AG08395 (cell line): ENCODE measurements at places on chromosomes 3 and 15.
A peak's percentile ranks its signal among the peaks of the same experiment; 100 is the strongest.

DNA sequence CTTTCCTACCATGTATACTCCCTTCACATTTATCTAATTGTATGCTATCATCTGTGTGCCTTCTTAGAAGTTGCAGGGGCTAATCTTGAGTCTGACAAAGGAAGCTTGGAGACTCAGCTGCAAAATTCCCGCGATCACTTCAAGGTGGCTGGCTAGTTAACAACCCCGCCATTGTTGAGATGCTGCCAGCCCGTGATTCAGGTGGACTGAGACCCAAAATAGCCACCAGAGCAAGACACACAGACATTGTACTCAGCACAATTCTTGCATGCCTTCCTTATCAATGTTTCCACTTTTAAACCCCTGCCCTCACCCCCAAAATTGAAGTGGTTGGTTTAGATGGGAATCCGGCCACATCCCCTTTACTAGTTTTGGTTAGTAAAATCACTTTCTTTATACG is 225.8 kb upstream of the ZNF717 start:
- DNase-seq, result no peak

- DNase-seq, result no peak
Measured at GRCh38 chr3:66439666-66440344, 61.0 kb downstream of the LRIG1 start.

- DNase-seq, result no peak
Measured at GRCh38 chr3:152183473-152183872, 85.3 kb upstream of the MBNL1 start.

DNA sequence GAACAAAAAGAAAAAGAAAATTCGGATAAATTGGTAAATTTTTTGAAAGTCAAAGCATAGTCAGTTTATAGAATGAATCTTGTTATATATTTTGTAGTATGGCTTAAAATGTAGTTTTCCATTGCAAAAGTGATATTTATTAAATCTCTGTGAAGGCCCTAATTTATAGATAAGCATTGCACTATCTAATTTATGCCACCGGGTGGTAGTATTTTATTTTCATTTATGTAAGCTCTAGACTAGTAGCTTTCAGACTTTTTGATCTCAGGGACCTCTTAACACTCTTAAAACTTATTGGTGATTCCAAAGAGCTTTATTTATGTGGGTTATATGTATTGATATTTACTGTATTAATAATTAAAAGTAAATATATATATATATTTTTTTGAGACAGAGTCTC is 133.9 kb upstream of the LRRFIP2 start:
- peak; percentile 23 for DNase-seq

DNA sequence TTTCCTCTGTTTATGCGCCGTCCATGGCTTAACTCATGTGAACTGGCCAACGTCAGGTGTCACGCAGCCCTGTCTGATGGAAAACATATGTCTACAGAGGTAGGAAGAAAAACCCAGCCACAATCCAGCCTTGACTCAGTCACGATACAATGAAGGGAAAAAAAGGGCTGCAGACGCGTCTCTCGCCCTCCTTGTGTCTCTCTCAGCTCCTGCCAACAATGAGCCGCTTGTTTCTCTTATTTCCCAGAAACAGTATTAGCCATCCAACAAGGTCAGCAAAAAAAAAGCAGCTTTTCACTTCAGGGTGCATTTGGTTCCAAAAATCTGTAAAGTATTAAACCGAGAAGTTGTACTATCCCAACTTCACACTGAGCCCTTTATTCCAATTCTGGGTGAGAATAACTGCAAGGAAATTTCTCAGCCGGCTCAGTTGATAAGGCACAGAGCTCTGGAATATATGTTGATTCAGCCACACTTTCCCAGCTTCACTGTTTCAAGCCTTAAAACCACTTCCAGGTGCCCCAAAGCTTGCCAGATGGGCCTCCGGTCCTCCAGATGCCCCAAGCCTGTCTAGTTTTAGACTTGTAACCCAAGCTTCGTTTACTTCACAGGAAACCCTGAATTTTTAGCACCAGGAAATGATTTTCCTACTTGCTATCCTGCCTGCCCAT is 79.4 kb downstream of the TM4SF4 start:
- DNase-seq, result peak; percentile 56

- DNase-seq, result peak; percentile 12
Measured at GRCh38 chr15:72113347-72114031, 4.5 kb downstream of the MYO9A start.

DNA sequence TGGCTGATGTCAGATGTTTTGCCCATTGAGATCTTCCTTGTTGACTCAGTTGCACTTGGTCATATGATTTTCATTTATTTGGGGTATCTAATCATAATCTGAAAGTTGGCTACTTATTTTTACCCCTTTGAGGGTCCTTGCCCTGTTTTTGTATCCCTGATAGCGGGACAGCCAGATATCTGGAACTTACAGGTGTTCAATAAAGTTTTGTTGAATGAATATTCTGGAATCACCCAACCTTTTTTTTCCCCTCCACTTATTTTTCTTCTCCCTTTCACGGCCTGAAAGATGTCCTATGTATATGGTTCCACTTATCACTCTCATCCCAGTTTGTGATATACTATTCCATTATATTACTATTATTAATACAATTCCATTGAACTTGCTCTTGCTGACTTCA is 12.8 kb downstream of the CTNNB1 start:
- DNase-seq, result no peak

DNA sequence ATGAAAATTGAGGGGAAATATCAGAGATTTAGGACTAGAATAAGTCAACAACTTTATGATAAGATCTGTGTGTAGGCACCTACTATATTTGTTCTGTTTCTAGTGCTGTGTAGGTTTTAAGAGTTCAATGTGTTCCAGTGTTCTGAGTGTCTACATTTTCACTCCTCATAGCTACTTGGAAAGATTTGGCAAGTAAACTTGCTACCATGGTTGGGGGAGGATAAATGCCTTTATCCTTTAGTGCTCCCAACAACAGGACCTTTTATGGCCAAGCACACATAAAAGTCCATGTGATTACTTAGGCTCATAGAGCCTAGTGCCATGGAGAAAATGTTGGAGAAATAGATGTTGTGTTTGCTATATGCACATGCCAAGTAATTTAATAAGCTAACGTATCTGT is 64.0 kb downstream of the LYSMD4 start:
- no peak for DNase-seq

DNA sequence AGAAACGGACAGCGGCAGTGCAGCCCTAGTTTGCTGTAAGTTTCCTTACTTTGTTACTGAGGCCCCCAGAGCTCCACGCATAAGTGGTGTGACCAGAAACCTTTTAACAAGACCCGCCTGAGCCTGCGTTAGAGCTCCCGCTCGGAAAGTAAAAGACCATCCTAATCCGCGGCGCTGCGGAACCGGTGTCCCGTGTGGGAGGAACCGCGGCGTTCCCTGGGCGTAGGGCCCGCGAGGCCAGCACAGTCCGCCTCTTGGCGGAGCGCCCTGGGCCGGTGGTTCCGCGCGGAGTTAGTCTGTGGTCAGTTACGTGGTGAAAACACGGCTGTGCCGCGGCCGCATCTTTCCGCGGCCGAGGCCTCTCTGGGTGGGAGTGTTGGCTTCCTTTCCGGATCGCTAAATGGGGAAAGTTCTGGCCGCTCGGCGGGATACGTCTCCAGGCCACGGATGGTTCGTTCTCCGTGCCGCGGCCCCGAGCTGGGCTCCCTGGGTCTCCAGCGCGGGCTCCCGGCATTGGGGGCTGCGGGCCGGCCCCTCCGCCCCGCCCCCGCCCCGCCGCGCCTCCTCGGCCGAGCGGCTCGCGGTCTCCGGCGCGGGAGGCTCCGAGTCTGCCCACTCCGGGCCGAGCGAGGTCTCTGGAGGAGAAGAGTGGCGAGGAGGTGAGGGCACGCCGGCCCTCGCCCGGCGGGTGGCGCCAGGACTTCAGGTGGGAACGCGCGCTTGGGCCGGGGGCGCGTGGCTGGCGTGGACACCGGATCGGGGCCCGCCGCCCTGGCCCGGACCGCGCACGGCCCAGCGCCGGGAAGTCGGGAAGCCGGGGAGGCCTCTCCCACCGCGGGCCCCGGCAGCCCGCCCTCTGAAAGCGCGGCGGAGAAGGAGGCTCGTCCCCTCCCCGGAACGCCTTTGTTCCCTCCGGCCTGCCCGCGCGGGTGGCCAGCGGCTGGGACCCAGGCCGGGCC is 754 bp downstream of the B3GNT5 start:
- DNase-seq, result no peak

GRCh38 chr3:61663356-61664104 is 102.2 kb downstream of the PTPRG start:
- DNase-seq, result no peak

- no peak for DNase-seq
Measured at GRCh38 chr3:191087391-191087790, 111.7 kb upstream of the OSTN start.

DNA sequence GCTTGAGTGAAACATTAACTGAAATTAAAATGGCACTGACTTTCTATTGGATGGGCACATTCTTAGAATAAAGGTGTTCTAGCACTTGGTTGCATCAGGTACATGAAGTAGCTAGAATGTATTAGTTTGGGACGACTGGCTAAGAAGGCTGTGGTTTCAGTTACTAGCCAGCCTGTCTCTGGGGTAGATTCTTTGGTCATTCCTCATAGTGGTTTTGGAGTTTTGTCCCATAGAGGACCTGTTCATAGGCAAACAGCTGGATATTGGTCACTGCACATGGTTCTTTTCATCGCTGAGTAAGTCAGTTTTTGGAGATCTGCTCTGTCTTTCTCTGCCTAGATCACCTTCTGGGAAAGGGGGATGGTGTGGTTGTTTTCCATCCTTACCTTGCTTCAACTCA is 55.3 kb downstream of the ADAMTSL3 start:
- peak; percentile 56 for DNase-seq

DNA sequence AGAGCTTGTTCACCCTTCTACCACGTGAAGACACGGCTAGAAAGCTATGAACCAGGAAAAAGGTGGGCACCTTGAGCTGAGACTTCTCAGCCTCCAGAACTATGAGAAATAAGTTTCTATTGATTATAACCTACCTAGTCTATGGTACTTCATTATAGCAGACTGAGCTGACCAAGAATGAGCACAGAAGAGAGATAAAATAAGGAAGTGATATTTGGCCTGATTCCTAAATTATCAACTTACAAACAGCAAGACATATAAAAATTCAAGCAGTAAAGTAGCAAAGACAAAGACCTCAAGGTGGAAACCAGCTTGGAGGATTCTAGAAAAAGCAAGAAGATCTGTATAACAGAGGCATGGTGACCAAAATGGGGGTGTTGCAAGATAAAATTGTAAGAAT is 63.9 kb upstream of the OSTN start:
- DNase-seq, result no peak

GRCh38 chr3:72186400-72186855 is 401.5 kb upstream of the PROK2 start:
- peak; percentile 64 for DNase-seq

- DNase-seq, result no peak
Measured at GRCh38 chr3:138691351-138691750, 82.8 kb downstream of the FAIM start.

DNA sequence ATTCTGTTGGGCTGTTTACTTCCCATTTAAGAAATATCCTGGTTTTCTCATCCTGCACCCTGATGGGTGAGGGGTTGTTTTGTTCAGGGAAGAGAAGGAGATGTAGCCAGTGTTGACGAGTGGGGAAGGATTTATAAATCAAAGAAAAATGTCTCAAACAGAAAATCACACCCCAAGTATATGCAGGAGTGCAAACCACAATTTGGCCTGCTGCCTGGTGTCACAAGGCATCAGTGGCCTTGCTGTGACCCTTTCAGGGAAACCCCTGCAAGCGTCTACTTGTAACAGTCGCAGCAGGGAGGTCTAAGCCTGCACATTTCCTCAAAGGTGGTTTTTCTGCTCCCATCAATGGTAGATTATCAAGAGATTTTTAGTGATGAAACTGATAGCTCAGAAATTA is 132.6 kb upstream of the LRRN1 start:
- no peak for DNase-seq

- DNase-seq, result peak; percentile 87
Measured at GRCh38 chr3:45647148-45647619, 42.0 kb upstream of the SACM1L start.

DNA sequence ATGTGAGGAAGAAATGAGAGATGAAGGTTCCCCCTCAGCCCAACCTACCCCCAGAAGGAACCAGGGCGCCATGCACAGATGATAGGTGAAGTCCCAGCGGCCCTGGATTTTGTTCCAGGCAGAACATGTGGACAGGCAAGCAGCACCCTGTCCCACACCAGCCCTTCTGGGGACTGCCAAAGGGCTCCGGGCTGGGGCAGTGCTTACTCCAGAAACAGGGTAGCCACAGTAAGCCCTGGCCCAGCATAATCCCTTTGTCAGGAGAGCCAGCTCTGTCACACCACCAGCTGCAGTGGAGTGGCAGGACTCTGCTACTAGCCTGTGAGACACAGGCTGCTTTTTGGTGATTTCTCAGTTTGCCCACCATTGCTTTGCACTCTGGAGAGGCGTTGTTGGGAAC is 6.3 kb downstream of the FBXL22 start:
- no peak for DNase-seq

DNA sequence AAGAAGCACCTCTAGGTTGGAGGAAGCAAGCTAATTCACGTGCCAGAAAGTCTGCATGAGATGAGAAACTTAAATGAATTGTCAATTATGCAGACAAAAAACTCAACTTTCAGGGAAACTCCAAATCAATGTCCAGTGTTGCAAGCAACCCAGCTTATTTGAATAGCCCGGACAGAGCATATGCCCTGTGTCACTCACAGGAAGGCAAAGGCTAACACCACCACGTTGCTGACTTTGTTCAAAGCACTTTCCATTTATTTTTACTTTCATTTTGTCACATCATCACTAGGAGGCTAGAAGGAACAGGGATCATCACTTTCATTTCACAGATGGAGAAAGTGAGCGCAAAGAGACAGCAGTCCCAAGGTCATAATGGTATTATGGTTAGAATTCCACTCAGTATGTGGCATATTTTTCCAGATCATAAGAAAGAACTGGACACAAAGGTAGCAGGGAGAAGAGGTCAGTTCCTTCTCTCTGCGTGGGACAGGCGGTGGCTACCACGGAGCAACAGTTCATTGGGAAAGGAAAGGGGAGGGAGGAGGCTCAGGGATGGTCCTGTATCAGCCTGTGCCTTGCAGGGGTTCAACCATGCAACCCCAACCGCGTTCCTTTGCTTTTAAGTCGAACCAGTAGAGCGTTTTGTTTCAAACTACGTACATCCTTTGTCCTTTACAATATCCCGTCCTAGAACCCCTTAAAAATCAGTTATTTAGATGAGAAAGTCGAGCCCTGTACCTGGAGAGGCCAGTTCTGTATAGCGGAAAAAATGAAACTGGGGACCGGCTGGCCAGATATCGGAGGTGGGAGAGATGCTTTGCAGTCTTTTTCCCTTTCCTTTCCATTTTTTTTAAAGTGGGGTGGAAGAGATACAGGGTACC is 1.1 kb downstream of the HEG1 start:
- DNase-seq, result peak; percentile 51

DNA sequence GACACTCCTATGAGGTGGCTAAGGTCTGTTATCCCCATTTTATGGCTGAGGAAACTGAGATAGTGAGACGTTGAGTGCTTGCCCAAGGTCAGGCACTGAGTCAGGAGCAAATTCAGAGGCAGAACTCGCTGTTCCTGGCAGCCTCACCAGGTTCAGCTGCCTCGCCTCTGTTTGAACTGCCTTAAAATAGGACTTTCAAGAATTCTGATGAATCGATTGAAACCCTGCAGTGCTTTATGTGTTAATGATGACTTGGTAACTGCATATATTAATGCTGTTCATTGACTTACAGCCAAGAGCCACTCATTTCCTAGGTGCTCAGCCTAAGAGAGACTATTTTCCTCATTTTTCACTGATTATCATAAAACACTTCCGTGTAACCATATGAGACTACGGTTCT is 79.5 kb upstream of the BHLHE40 start:
- DNase-seq, result no peak
